HCT116 (cell line): ENCODE measurements at places on chromosomes 5 and 9. TPM values are rescaled to one million over a fixed set of nuclear protein-coding genes. Genes with fewer than 3 reads are reported as not detected.

The ANKRD18B gene
- 3.9 TPM for total RNA-seq

The PCDHB13 gene
- total RNA-seq = 0.22 TPM

The LOX gene
- total RNA-seq = 0.12 TPM

The ANKRD33B gene
- total RNA-seq = 10.9 TPM

The PCSK1 gene
- not detected for total RNA-seq

The IL31RA gene
- total RNA-seq = 0.59 TPM

The MAP1B gene
- 8.9 TPM for total RNA-seq

The FOXD4L3 gene
- 0.25 TPM for total RNA-seq

GRCh38 chr9:91802391-91802790 is 147.6 kb downstream of the ROR2 start:
- DNase-seq = no peak

DNA sequence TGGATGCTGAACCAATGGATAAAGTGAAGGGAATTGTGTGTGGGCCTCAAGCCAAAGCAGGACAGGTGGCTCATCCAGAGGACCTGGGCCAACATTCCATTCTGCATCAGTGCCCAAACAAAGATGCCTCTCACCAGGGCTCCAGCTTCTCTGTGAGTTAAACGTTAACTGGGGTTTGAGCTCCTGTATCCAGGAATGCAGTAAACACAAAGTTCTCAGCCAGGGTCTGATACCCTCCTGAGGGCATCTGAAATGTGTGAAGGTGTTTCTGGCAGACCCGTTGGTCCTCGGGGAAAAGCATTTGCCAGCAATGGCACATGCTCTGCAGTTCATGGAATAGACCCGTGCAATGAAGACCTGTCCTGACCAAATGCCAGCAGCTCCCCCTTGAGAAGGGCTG is 33.9 kb upstream of the AOPEP start:
- no peak for DNase-seq

GRCh38 chr9:32503008-32503407 is 23.0 kb downstream of the RIGI start:
- no peak for DNase-seq

- DNase-seq = no peak
These were observed 334.5 kb upstream of the IRX4 start for GRCh38 chr5:2217219-2217618.

DNA sequence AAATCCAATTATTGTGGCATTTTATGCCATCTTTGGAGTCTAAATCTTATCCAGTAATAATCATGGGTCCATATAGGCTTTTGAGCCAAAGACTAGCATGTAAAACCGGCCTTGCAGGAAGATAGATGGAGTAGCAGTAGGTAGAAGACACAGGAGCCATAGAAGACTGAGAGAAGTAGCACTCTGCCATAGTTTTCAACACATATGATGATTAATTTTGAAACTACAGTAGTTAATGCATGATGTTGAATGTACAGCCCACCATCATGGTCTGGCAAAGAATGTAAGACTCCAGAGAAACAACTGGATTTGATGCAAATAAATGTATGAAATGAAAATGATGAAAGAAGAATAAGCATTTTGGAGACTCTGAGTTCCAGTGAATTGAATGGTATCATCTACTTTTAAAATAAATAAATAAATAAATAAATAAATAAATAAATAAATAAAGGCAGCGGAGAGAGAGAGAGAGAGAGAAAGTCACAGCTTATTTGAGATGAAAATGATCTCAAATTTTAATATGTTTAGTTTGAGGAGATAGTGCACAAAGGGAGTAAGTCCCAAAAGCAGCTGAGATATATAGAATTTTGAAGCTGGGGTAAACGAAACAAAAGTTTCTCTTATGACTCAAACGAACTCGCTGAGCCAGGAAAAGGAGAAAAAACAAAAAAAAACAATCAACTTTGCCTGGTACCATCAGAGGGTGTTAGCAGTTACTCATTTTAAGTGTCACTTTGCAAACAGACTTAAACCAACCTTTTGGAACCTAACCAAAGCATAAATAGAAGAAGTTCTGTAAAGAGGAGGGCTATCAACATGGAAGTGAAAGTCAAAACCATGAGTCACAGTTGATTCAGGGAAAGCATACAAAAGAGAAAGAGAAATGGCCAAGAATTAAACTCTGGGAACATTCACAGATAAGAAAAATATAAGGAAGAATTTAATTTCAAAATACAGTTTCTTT is 388.7 kb downstream of the CETN3 start:
- DNase-seq = peak; percentile 51

- DNase-seq = no peak
These were observed 26.2 kb downstream of the ABO start for GRCh38 chr9:133248726-133249295.

GRCh38 chr5:124935065-124935464 is 188.6 kb upstream of the ZNF608 start:
- DNase-seq = no peak

DNA sequence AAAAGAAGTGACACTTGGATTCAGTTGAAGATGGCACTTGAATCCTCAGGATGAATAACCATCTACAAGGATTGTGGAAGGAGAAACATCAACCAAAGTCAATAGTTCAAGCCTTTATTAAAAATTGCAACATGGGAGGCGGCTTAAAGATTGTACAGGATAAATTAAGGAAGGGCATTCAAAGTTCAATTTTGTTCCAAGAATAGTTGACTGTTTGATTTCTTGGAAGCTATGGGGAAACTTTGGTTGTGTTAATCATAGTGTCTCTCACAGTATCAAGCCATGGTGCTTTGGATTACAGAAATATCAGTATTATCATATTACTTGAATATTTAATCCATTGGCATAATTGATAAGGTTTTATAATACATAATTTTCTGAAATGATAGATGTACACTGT is 1844.3 kb downstream of the MAT2B start:
- no peak for DNase-seq

DNA sequence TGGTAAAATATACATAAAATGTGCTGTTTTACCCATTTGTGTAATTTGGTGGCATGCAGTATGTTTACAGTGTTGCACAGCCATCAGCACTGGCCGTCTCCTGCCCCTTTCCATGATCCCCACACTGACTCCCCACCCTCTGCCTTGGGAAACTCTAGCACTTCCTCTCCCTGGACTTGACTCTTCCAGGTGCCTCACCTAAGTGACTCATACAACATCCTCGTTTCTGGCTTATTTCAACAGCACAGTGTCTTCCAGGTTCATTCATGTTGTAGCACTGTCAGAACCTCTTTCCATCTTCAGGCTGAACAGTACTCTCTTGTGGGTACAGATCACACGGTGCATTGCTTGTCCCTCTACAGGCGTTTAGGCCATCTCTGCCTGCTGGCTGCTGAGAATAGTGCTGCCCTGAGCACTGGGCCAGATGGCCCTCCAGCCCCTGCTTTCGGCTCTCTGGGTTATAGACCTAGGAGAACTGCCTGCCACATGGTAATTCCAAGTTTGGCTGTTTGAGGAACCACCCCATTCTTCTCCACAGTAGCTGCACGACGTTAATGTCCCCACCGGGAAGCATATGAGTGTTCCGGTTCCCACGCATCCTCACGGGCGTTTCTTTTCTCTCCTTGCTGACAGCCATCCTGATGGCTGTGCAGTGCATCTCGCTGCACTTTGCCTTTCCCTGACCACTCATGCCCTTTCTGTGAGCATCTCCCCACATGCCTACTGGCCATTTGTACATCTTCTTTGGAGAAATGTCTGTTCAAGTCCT is 211.8 kb downstream of the FANCC start:
- no peak for DNase-seq

GRCh38 chr9:135665795-135666189 is 2.7 kb downstream of the LCN9 start:
- DNase-seq = no peak
